NCI-H187 treated with DMSO at 0.1 percent for 48 hours (cell line): ENCODE measurements at places on chromosomes 16 and 17.

DNA sequence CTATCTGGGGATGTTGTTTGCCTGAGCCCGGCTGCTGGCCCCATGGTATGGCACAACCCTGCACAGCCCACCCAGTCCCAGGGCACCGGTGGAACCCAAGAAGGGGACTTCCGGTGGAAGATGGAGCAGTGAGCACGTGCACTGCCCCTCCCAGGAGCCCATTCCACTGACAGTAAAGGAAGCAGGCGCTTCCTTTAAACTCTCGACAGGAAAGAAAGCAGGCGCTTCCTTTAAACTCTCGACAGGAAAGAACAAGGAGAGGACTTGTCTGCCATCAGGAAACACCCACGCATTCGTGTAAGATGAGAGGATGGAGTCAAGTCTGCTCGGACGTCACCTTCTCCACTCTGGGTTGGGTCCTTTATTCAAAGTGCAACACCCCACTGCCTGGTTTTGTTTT, 53.7 kb downstream of the IL21R start:
- DNase-seq, result no peak

DNA sequence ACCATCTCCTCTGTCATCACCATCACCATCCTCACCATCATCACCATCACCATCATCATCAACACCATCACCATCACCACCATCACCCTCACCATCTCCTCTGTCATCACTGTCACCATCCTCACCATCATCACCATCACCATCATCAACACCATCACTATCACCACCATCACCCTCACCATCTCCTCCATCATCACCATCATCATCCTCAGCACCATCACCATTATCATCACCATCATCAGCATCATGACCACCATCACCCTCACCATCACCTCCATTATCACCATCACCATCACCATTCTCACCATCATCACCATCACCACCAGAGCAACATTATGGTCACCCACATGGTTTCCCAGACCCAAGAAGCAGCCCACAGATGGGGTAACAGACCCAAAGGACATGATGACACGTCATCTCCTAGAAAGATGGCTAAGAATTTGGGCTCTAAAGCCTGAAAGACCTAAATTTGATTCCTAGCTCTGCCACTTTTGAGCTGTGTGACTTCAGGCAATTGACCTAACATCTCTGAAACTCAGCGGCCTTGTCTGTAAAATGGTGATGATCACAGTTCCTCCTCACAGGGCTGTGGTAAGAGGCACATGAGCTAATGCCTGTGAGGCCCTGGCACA, 14.6 kb downstream of the SCNN1B start:
- DNase-seq, result no peak

DNA sequence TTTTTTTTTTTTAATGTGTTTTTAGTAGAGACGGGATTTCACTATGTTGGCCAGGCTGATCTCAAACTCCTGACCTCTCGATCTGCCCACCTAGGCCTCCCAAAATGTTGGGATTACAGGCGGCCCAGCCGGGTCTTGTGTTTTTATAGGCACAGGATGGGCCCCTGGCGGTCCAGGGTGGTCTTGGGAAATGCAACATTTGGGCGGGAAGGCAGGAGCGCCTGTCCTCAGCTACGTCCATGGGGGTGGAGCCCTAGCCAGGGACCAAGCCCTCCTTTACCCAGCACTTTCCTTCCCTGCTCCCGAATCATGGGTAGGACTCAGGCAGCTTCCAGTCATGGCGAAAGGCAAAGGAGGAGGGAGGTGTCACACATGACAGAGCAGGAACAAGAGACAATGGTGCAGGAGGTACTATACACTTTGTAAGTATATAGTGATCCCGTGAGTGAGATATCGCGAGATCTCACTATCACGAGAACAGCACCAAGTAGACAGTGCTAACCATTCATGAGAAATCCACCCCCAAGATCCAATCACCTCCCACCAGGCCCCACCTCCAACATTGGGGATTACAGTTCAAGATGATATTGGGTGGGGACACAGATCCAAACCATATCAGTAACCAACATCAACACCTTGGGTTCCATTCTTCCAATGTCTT, 226.7 kb upstream of the WSCD1 start:
- no peak for DNase-seq

DNA sequence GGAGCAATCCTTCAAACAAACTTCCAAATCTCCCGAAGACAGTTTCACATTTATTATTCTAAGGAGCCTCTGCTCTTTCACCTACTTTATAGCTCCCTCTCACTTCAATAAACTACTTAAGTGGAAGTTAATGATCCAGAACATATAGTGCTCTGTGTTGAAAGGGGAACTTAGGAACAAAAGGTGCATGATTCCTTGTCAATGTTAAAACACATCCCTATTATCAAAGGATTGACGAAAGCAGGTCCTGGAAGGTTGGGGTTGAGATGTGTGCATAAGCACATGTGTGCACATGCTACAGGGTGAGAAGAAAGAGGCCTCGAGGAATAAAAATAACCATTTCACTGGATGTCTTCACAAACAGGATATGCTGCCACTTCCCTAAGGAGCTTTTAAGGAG, 170.3 kb downstream of the SLC39A11 start:
- peak; percentile 60 for DNase-seq
